LHCN-M2 (cell line): ENCODE measurements at places on chromosomes 5 and 9. TPM values are rescaled to one million over a fixed set of nuclear protein-coding genes. Genes with fewer than 3 reads are reported as not detected.

Gene CCNI2
- 0.06 TPM in 1 of 2 replicates, not detected in the other for total RNA-seq

Gene GPR21
- 0.11 TPM in 1 of 2 replicates, not detected in the other for total RNA-seq

- DNase-seq: no peak
Measured at GRCh38 chr9:116237456-116237855, 83.9 kb downstream of the PAPPA start.

GRCh38 chr5:111602817-111603445 lies 90.6 kb upstream of the STARD4 start:
- no peak for DNase-seq

DNA sequence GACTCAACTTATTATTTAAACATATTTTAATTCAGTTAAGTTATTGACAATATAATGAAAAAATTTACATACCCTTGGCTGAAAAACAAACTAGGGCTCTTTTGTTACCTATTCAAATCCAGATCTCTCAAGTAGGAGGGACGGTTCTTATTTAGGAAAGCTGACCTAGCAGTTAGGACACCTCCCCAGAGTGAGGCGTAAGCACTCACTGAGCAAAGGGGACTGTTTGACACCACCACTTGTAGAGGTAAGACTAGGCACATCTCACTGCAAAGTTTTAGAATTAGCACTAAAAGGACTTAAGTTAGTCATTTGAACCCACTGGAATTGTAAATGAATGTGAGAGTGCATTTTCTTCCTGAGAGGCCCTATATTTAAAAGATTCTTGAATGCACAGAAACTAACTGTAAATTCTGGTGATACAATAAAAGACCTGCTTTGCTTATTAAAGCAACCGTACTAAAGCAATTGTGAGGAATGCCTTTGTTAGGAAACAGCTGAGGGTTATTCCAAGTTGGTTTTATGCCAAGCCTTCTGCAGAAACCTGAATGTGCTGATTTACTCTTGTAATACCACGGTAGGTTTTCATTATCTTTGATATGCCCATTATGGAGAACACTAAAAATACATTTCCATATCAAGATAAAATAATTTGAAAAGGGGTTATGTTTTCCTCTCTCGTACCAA lies 16.2 kb downstream of the HACD4 start:
- no peak for DNase-seq
